ENCODE measurements at places on chromosomes 16 and 17.
A peak's percentile ranks its signal among the peaks of the same experiment; 100 is the strongest.

DNA sequence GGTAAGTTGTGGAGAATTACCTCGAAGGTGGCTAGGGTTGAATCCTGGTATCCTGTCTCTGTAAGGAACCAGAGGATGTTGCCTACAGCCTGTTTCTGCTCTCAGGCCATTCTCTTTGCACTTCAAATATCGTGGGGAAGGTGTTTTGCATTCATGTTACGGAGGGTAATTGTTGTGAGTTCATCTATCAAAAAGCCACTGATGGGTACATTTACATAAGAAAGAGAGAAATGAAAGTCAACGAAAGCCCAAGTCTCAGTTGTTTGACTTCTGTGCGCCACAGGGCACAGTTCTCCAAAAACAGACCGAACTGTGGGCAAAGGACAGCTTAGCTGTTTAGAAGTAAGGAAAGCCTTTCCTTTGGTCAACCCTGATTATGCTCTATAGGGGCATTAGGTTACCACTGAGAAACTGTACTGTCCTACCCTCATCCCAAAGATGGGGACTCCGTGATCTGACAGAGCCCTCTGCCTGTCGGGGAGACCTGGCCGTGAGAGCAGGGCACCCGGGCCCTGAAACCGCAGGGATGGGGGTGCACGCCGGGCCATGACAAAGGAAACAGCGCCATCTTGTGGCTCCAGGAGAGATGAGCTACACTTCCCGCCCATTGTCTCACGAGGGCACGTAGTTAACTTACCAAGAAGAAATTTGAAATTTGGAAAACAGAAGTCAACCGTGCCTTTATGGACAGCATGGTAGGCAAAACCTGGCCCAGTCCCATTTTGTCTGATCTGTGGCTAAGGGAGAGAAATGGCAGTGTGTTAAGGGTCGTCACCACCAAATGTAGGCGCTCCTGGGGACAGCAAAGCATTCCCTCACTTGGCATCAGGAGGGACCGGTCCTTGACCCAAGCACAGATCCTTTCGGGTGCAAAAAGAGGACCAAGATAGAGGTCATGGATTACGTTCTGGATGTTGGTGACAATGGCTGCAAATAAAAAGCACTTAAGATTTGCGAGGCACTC lies 74.5 kb upstream of the DYNLRB2 start:
- H3K27me3 ChIP-seq, result no peaks in the 10 kb centered on the region
- DNase-seq, result no peak
- no peak overlapping the region for H3K27ac ChIP-seq
- no peak overlapping the region for H3K4me3 ChIP-seq
- H3K4me1 ChIP-seq, result peaks cover 6% of the 10 kb centered on the region

DNA sequence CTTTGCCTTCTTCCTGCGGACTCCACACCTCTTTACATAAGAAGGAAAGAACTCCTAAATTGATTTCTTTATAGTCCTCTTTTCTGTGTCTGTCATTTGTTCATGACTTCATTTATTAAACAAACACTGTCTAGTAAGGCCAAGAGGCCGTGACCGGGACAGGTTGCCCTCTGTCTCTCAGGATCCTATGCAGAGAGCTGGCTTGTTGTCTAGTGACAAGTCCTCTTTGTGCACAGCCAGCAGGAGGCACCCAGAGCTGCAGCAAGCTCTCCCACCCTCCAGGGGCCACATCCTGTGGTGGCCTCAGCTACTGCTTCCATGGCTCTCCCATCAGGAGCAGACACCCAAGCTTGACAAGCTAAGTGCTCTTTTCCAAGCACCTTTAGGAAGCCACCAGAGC lies 50.6 kb downstream of the PLD6 start:
- DNase-seq, result no peak
- H3K4me3 ChIP-seq, result no peak overlapping the region
- peaks cover 28% of the 10 kb centered on the region for H3K4me1 ChIP-seq
- no peak overlapping the region for H3K27ac ChIP-seq

- no peak overlapping the region for H3K4me3 ChIP-seq
- H3K36me3 ChIP-seq, result no peaks in the 10 kb centered on the region
- DNase-seq, result no peak
- peaks cover 30% of the 10 kb centered on the region for H3K4me1 ChIP-seq
Observed at GRCh38 chr17:78951967-78952551, 26.9 kb upstream of the TIMP2 start.

DNA sequence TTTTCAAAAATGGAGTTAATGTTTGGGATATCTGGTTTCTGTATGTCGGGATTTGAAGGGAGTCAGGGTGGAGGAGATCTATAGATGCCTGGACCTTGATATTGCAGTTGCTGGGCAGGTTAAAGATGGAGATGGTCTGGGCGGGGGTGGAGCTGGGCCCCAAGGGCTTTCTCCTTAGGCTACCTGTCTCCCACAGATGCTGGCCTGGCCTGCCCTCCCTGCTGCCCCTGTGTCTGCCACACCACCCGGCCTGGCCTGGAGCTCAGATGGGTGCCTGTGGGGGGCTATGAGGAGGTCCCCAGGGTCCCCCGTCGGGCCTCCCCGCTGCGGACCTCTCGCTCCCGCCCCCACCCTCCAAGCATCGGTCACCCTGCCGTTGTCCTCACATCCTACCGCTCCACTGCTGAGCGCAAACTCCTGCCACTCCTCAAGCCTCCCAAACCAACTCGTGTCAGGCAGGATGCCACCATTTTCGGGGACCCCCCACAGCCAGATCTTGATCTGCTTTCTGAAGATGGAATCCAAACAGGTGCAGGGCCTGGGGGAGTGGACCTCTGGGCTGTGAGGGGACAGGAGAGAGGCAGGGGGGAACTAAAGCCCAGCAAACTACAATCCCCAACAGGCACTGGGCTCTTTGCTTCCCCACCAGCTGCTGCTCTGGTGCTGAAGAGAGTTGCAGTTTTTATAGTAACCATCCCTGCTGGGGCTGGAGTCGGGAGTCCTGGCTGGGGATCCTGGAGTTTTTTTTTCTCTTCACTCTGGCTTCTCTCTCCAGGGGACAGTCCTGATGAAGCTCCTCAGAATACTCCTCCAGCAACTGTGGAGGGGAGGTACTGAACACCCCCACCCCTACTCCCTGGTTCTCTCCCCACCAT lies 2.9 kb downstream of the ARHGEF15 start:
- H3K27ac ChIP-seq, result no peak overlapping the region
- H3K4me1 ChIP-seq, result peaks cover 13% of the 10 kb centered on the region
- H3K36me3 ChIP-seq, result no peaks in the 10 kb centered on the region
- no peak overlapping the region for H3K4me3 ChIP-seq
- peaks cover 5% of the 10 kb centered on the region for H3K27me3 ChIP-seq

GRCh38 chr16:79007614-79008013 lies 592.9 kb downstream of the MAF start:
- H3K4me1 ChIP-seq, result peaks cover 5% of the 10 kb centered on the region
- no peak for DNase-seq
- H3K27ac ChIP-seq, result no peak overlapping the region
- H3K27me3 ChIP-seq, result no peaks in the 10 kb centered on the region

DNA sequence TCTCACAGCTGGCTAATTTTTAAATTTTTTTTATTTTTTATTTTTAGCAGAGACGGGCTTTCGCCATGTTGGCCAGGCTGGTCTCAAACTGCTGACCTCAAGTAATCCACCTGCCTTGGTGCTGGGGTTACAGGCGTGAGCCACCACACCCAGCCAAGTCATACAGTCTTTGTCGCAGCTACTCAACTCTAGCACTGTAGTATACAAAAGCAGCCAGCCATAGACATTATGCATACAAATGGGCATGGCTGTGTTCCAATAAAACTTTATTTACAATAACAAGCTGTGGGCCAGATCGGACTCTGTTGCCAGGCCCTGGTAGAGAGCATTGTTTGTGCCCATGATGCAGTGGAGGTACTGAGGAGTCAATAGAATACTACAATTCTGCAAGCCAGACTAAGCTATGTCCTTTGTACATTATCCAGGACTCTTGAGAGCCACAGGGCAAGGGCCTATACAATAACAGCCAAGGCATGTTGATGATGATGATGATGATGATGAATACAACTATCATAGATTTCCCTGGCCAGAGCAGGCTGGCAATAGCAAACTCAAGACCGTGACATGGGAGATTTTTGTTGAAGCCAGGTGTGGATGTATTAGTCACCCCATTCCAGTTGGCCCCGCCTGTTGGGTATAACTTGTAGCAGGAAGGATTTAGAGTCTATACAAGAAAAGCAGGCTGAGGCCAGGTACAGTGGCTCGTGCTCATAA lies 101.8 kb downstream of the MYH11 start:
- H3K4me3 ChIP-seq, result no peak overlapping the region
- no peak for DNase-seq
- no peak overlapping the region for H3K27ac ChIP-seq
- no peaks in the 10 kb centered on the region for H3K27me3 ChIP-seq
- no peaks in the 10 kb centered on the region for H3K36me3 ChIP-seq

DNA sequence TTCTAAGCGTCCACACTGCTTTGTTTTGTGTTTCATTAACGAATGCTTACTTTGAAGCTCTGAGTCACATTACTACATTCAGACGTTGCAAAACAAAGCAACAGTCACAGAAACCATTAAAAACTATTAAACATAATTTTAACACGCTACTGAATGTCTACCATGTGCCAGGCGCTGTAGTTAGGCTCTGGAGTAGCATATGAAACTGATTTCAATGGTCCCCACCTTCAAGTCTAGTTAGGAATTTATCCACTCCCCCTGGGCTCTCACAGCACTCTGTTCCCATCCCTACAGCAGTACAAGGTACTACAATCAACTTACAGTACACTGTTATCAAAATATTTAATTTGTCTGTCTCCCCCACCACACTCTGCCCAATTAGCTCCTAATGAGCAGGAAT lies 631 bp downstream of the UTP6 start:
- DNase-seq, result no peak
- H3K27me3 ChIP-seq, result no peaks in the 10 kb centered on the region
- H3K4me1 ChIP-seq, result peaks cover 17% of the 10 kb centered on the region
- H3K4me3 ChIP-seq, result peak overlapping the region; percentile 69
- H3K27ac ChIP-seq, result peak overlapping the region; percentile 60

DNA sequence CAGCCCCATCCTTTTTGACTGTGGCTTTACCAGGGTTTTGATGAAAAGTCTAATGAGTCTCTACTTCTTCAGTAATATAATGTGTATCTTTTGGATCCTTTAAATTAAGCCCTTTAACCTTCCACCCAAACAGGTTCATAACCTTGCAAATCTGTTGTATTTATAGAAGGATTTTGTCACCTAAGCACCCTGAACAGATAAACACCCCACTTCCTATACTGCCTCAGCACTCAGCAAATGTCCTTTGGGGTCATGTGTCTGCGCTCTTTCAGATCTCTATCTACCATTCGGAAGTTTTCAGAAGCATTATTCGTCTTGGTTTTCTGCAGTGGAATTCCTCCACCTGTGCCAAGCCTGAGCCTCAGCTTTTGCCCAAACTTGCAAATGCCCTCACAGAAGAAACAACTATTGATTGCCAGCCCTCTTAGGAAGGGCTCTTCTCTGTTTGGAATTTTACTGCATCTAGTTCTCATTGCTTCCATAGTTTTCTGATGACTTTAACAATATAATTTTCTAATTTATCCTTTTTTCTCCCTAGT lies 214.8 kb upstream of the KCNJ16 start:
- no peak for DNase-seq
- H3K4me3 ChIP-seq, result no peak overlapping the region
- H3K27ac ChIP-seq, result no peak overlapping the region
- no peaks in the 10 kb centered on the region for H3K4me1 ChIP-seq

GRCh38 chr17:48637323-48638260 lies 11.4 kb upstream of the HOXB9 start:
- peaks cover 9% of the 10 kb centered on the region for H3K4me1 ChIP-seq
- no peak overlapping the region for H3K27ac ChIP-seq
- no peak for DNase-seq
- no peak overlapping the region for H3K4me3 ChIP-seq
- H3K36me3 ChIP-seq, result no peaks in the 10 kb centered on the region

- no peak for DNase-seq
- H3K36me3 ChIP-seq, result no peaks in the 10 kb centered on the region
- H3K4me3 ChIP-seq, result no peak overlapping the region
- peaks cover 10% of the 10 kb centered on the region for H3K4me1 ChIP-seq
- H3K27ac ChIP-seq, result no peak overlapping the region
- H3K27me3 ChIP-seq, result no peaks in the 10 kb centered on the region
Observed at GRCh38 chr17:10803350-10803749, 549 bp downstream of the TMEM238L start.

- no peak overlapping the region for H3K4me3 ChIP-seq
- H3K27ac ChIP-seq, result no peak overlapping the region
- no peaks in the 10 kb centered on the region for H3K27me3 ChIP-seq
Observed at GRCh38 chr17:20992416-20992815, 50.4 kb downstream of the USP22 start.

DNA sequence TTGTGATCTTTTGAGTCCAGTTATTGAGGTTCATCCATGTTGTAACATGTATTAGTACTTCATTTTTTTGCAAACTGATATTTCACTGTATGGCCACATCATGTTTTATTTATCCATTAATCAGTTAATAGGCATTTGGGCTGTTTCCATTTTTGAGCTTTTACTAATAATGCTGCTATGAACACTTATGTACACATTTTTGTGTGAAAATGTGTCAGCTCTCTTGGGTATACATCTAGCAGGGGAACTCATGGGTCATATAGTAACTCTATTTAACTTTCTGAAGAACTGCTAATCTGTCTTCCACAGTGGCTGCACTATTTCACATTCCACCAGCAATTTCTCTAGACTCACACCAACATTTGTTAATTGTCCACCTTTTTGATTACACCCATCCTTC lies 82.0 kb downstream of the GLG1 start:
- H3K27ac ChIP-seq, result no peak overlapping the region
- DNase-seq, result no peak
- H3K27me3 ChIP-seq, result no peaks in the 10 kb centered on the region
- no peaks in the 10 kb centered on the region for H3K36me3 ChIP-seq
- no peak overlapping the region for H3K4me3 ChIP-seq

DNA sequence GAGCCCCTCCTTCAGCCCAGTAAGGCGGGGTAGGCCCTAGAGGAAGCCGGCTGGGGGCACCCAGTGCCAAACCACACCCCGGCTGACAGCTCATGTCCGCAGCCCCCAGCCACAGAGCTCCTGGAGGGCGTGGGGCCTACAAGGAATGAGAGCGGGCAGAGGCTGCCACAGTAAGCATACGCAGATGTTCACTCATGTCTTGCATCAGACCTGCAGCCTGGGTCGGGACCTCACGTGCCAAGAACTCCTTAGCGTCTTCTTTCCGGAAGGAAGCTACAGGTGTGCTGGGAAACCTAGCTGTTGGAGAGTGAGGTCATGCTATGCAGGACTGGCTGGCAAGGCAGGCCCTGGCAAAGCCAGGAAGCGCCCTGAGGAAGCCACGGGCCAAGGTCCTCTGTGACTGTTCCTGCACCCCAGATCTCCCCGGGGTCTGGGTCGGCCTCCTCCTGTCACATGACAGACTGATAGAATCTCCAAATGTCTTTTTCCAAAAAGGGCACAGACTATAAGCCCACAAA lies 1.6 kb downstream of the ZNF598 start:
- H3K4me1 ChIP-seq, result peaks cover 68% of the 10 kb centered on the region
- DNase-seq, result no peak
- no peaks in the 10 kb centered on the region for H3K27me3 ChIP-seq
- peak overlapping the region; percentile 19 for H3K4me3 ChIP-seq

DNA sequence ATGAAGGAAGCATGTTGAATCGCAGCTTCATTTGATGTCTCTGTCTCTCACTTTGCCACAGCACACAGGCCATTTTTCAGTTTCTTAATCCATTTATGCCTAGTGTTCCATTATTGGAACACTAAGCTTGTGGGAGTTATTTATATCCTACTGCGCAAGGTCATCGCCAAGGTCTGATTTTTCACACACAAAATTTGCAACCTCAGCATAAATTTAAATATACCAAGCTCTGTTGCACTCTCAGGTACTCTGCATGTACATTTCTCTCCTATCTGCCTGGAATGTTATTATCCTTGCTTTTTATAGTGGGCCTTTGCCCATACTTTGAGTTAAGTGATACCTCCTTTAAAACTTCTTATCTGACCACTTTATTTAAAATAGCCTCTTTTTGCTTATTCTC lies 519.2 kb upstream of the TOM1L1 start:
- no peaks in the 10 kb centered on the region for H3K4me1 ChIP-seq
- H3K36me3 ChIP-seq, result no peaks in the 10 kb centered on the region
- H3K27ac ChIP-seq, result no peak overlapping the region
- no peaks in the 10 kb centered on the region for H3K27me3 ChIP-seq
- no peak for DNase-seq
